ENCODE measurements at places on chromosomes 12 and 14.
A peak's percentile ranks its signal among the peaks of the same experiment; 100 is the strongest.

DNA sequence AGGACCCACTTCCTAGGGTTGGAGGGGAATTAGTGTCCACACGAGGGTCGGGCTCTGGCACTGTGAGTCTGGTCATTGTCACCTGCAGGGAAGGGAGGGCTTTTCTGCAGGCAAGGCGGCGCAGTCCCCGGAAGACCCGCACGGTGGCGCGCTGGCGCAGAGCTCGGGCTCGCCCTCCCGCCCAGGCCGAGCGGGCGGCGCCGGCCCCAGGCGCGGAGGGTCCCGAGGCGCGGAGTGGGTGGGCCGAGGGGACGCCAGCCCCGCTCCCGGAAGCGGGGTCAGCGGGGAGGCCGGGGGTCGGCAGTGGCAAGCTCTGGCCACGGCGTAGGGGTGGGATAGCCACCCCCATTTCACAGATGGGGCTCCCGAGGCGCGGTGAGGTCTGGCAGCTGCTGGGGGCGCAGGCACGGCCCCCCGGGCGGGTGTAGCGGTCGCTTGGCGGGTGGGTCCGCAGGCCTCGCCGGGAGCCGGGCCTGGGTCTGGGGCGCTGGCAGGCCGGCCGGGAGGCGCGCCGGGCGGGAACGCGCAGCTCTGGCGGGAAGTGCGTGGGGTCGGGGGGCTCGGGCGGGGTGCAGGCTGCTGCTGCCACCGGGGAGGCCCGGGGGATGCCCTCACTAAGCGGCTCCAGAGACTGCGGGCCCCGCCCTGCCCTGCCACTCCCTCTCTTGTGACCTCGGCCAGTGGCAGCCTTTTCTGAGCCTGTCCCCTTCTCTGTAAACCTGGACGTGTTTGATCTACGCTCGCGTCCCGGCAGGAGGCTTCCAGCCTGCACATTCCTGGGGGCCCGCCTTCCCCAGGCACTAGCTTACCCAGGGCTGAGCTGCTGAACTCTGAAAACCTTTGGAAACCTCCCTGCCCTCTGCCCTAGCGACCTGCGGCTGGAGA, 46.1 kb downstream of the CYP46A1 start:
- peak; percentile 32 for DNase-seq

DNA sequence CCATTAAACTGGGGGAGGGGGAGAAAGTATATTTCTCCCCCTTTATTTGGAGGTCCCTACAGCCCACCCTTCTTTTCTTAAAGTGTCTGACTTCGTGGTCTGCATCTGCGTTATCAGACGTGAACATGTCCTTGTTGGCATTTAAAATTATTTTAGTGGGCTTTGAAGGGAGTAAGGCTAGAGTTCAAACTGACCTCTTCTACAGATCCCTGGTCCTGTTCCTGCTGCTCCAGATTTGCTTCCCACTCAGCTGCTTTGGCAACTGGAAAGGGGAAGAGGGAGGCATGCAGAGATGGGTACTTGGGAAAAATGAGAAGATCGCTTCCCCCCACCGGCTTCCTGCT, 611 bp upstream of the SIX6 start:
- DNase-seq: no peak

DNA sequence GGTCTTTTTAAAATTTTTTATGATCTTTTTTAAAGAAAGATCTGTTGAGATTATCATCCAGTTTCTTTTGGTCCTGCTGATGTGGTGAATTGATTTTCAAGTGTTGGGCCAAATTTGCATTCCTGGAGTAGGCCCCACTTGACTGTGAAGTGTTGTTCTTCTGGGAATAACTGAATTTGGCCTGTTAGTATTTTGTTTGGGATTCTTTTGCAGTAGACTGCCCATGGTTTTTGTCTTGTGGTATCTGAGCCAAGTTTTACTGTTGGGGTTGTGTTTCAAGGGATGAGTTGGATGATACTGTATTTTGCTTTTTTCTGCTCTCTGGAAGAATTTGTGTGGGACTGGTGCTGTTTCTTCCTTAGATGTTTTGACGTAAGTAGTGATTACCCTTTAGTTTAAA, 4.0 kb upstream of the SYCP3 start:
- DNase-seq: no peak

GRCh38 chr14:88195676-88196075, 127.4 kb downstream of the KCNK10 start:
- no peak for DNase-seq

GRCh38 chr12:127145929-127146789, 1120.8 kb upstream of the TMEM132C start:
- DNase-seq: peak; percentile 49

- no peak for DNase-seq
Observed at GRCh38 chr12:51247523-51248206, 9.0 kb downstream of the DAZAP2 start.

DNA sequence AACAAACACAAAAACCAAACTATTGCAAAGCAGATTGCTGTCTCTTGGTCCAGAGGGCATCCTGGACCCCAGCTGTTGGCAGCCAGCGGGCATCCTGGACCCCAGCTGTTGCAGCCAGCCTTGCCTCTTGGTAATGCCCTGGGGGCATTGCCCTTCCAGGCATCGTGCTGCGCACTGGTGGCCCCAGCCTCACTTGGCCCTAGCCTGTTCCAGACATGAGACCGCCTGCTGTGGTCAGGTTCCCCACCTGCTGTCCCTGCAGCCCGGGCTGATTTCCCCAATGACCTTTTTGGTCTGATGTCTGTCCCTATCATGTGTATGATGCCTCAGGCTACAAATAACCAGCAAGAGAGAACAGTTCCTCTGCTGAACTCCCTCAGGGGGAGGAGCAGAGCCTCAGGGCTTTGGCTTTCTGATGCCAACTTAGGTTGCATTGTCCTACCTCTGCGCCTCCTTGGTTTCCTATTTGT, 20.8 kb downstream of the MLXIP start:
- no peak for DNase-seq

GRCh38 chr12:129614221-129614885, 289.5 kb downstream of the TMEM132D start:
- DNase-seq: no peak

DNA sequence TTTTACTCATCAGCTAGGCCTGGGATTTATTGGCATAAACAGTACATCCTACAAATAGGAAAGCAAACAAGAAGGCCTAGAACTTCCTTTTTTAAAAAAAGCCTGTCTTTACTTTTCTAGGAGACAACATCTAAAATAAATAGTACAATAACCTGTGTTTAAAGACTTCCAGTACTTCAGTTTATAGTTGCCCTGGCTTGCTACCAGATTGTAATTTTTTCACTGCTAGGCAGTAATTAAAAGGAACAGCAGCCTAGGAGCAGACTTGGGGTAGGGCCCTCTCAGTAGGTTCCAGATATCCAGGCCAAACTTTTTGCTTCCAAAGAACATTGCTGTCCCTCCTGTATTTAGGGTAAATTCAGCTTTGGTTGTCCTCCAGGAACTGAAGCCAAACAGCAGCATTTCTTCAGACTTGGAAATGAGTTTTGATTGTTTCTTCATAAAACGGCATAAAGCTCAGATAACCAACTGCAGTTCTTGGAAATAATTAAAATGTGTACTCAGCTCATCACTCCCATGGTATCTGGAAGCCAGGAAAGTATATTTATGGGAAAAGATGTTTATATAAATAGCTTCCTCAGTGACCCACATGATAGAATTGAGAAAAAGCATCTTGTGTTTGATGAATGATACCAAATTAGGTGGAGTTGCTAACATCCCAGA, 61.7 kb downstream of the PPP1R36 start:
- no peak for DNase-seq

- DNase-seq: no peak
Observed at GRCh38 chr12:54128416-54128815, 60.4 kb downstream of the SMUG1 start.

DNA sequence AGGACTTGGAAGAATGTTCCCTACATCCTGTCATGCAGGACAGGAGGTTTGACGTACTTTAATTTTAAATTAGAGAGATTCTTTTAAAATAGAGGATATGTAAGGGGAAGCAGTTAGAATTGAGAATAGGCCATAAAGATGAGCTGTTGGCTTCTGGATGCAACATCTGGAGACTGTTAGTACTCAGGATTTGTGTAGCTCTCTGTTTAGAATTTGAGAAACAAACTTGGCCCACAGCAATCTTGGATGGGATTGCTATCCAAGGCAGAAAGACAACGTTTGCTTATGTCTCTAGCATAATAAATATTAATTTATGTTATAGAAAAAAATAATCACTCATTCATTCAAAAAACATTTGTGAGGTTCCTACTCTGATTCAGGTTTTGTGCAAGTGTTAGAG, 398.4 kb upstream of the NOVA1 start:
- no peak for DNase-seq

GRCh38 chr12:31880340-31880739, 78.9 kb upstream of the RESF1 start:
- no peak for DNase-seq

Data from stimulated activated CD8-positive, alpha-beta memory T cell treated with anti-CD3 and anti-CD28 coated beads, Interleukin-12 subunit alpha, Interleukin-12 subunit beta, amount 100 ng/mL, for 1 hour (primary cell).